ENCODE measurements at places on chromosomes 12 and 14.

DNA sequence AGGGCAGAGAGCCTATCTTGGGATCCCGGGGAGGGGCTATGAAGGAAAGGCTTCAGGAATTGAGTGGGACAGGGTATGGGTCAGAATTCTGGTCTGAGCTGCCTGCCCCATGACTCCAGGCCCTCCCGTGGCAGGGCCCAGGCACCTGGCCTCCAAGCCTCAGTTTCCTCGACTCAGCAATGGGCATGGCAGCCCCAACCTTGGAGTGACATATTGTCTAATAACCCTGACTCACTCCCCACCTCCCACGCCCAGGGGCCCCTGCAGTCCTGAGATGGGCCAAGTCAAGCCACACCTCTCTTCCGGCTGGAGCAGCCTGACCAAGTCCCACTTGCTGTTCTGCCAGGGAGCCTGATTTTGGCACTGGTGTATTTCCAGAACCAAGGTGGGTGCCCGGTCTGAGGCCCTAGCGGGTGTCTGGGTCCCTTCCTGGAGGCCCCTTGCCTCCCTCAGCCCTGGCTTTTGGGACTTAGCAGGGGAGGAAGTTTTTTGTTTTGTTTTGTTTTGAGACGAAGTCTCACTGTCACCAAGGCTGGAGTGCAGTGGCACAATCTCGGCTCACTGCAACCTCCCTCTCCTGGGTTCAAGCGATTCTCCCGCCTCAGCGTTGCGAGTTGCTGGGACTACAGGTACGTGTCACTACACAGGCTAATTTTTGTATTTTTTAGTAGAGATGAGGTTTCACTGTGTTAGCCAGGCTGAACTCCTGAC lies 40.3 kb upstream of the RCOR1 start:
- no peak overlapping the region for H3K27ac ChIP-seq
- peaks cover 2% of the 10 kb centered on the region for H3K4me1 ChIP-seq
- peaks cover 15% of the 10 kb centered on the region for H3K27me3 ChIP-seq
- no peak overlapping the region for H3K4me3 ChIP-seq
- no peaks in the 10 kb centered on the region for H3K36me3 ChIP-seq

GRCh38 chr14:82449926-82450468 lies 916.3 kb upstream of the SEL1L start:
- H3K27me3 ChIP-seq = no peaks in the 10 kb centered on the region
- no peak for DNase-seq
- H3K4me1 ChIP-seq = no peaks in the 10 kb centered on the region
- H3K27ac ChIP-seq = no peak overlapping the region
- no peak overlapping the region for H3K4me3 ChIP-seq

DNA sequence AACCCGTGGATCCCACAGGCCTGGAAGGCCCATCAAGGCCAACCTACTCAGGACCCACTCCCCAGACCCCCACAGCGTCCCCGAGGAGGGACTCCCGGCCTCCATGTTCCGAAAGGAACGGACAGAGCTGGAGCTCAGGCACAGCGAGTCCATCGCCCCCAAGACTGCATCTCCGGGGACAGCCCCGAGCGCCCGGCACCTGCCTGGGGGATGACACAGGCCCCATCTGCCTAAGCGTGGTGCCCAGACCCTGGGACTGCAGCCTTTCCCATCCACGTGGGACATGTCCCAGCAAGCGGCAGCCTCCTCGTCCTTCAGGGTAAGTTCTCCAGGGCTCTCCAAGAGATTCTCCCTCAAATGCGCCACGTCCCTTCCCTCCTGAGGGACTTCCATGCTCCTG lies 12.1 kb upstream of the DIO3 start:
- H3K27me3 ChIP-seq = no peaks in the 10 kb centered on the region
- H3K4me3 ChIP-seq = no peak overlapping the region
- no peaks in the 10 kb centered on the region for H3K4me1 ChIP-seq
- H3K36me3 ChIP-seq = no peaks in the 10 kb centered on the region

DNA sequence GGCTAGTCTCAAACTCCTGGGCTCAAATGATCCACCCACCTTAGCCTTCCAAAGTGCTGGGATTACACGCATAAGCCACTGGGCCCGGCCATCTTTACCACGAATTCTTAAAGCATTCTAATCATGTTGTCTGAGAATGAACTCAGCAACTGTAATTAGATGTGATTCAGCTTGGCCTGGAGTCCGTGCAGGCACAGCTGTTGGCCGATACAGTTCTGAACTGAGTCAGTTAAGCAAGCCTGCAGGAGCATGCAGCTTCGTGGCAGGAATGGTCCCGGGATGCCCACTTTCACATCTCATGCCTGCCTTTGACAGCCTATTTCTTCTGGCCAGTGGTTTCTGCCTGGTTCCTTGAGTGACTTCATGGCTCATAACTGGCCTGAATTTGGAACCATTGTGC lies 194.1 kb downstream of the ANO6 start:
- no peaks in the 10 kb centered on the region for H3K27me3 ChIP-seq
- H3K4me1 ChIP-seq = peaks cover 5% of the 10 kb centered on the region
- no peak overlapping the region for H3K27ac ChIP-seq

- H3K4me3 ChIP-seq = no peak overlapping the region
- peaks cover 13% of the 10 kb centered on the region for H3K4me1 ChIP-seq
- H3K27me3 ChIP-seq = no peaks in the 10 kb centered on the region
- no peaks in the 10 kb centered on the region for H3K36me3 ChIP-seq
Measured at GRCh38 chr14:93040982-93041381, 74.7 kb downstream of the ITPK1 start.

- H3K27ac ChIP-seq = no peak overlapping the region
- no peak for DNase-seq
- no peaks in the 10 kb centered on the region for H3K4me1 ChIP-seq
- H3K4me3 ChIP-seq = no peak overlapping the region
- H3K27me3 ChIP-seq = peaks cover 3% of the 10 kb centered on the region
Measured at GRCh38 chr12:49924628-49925246, 21.0 kb upstream of the FAIM2 start.
